Cortex of kidney (tissue), 1 donor: ENCODE measurements at places on chromosomes 1 and 21.

- no peak for DNase-seq
Observed at GRCh38 chr1:182301026-182301436, 90.6 kb downstream of the GLUL start.

DNA sequence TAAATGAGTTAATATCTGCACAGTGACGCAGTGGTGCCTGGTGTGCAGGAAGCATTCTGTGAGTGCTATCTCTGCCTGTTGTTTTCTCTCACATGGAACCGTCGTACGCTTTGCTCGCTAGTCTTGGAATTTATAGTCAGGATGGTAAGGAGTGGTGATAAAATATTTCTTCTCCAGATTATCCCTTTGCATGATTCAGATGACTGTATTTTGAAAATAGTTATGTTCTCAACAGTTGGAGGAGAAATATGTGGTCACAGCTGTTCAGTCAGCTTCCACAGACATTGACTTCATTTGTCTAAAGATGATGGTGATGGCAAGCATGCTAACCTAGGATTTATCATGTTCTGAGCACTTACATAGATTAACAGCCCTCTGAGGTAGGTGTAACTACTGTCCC, 41.3 kb upstream of the VAMP3 start:
- DNase-seq: no peak

- no peak for DNase-seq
Observed at GRCh38 chr21:44382536-44382935, 29.1 kb downstream of the TRPM2 start.

DNA sequence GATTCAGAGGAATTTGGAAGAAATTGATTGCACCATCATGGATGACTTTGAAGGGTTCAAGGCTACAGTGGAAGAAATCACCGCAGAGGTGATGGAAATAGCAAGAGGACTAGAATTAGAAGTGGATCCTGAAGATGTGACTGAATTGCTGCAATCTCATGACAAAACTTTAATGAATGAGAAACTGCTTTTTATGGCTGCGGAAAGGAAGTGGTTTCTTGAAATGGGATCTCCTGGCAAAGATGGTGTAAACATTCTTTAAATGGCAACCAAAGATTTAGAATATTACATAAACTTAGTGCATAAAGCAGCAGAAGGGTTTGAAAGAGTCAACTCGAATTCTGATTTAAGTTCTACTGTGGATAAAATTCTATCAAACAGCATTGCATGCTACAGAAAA, 698.6 kb downstream of the PLA2G4A start:
- no peak for DNase-seq

- no peak for DNase-seq
Observed at GRCh38 chr1:40107290-40107959, 10.4 kb upstream of the PPT1 start.

DNA sequence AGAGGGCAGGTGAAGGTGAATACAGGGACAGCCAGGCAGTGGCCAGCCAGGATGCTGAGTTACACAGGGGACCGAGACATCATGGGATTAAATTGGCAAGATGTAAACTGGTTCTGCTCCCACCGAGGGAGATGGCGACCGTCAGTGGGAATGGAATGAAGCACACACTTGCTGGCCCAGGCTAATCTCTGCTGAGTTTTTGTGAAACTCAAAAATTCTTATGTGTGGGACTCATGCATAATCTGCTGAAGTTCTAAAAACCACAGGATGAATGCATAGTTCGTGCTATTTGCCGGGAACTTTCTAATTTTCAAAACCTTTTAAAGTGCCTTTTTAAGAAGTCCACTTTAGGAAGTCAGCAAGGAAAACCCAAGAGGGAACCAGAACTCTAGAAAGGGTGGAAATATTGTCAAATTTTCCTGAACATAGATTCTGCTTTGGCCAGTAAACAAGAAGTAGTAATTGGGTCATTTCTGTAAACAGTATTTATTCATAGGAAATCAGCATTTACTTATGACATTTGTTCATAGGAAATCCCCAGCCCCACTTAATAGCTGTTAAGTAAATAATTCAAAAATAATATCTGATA, 85.4 kb upstream of the ROR1 start:
- DNase-seq: no peak

- no peak for DNase-seq
Observed at GRCh38 chr1:154334079-154335024, 9.0 kb downstream of the ATP8B2 start.

GRCh38 chr1:33031506-33031905, 5.2 kb downstream of the AK2 start:
- no peak for DNase-seq

DNA sequence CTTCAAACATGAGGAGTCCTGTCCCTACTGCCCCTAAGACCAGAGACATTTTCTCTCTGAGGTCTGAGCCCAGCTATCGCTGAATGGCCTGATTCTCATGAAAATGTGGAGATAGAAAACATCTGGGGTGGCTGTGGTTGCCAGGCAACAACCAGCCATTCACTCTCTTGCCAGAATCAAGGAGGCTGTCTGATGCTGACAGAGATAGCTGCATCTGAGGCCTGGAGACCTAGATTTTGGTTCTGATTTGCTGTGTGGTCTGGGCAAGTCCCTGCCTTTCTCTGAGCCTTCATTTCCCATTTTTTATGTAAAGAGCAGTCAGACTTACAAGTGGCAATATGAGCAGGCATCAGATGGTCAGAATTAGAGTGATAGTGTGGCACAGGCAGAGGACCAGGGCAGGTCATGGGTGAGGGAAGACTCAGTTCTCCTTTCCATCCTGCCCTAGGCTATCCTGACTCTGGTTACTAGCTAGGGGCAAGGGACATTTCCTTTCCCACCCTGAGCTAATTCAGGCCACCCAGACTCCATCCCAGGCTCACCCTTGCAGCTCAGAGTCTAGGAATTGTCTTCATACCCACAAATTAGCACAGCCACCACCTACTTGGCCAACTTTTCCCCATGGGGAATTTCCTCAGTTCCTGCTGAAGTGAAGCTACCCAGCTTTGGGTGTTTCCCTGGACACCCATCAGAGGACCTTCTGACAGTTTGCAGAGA, 20.0 kb upstream of the RNF19B start:
- no peak for DNase-seq

DNA sequence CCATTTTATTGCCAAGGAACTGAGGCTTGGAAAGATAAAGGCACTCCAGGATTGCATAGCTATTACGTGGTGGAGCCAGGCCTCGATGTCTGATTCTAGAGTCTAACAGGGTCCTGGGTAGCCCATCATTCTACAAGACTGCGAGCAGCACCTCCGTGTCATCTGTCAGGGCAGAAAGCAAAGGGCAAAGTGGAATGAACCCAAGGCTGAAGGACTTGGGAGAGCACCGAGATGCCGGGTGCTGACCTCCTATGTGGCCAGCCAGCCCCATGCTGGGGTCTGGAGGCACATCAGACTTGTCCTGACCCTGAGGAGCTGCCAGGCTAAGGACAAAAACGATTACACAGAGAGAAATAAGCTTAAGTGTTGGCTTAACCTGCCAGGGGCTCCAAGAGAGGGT, 62.3 kb downstream of the MRPL37 start:
- DNase-seq: no peak

DNA sequence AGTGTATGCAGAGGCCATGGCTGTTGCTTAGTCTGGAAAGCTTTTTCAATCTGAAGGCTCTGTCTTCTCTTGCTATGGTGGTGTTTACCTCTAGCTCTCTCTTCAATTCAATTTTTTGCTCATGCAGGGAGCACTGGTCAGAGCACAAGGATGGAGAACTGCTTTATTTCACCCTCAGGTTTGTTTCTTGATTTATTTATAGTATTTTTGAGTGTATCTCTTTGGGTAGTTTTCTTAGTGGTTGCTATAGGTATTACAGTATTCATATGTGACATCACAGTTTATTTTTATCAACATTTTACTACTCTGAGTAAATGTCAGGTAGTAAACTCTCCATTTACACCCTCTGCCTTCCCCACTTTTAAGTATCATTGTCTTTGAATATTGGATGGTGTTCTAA, 147.9 kb downstream of the RASAL2 start:
- DNase-seq: no peak

DNA sequence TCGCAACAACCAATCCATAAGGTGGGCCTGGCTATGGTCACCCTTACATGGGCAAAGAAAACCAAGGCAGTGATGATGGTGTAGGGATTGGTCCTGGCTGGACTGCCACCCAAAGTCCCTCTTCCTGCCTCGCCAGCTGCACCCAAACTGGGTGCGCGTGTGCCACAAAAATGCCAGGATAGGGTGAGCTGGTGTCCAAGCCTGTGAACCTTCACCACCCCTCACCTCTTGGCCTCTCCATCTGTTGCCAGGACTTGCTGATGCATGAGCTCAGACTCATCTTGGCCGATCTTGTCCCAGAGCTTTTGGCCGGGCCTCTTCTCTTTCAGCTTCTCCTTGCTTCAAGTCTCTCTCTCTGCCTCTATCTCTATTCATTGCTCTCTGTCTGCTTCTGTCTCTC, 41.8 kb downstream of the FOXD2 start:
- DNase-seq: no peak

GRCh38 chr1:41568204-41568603, 83.7 kb upstream of the EDN2 start:
- DNase-seq: no peak

- DNase-seq: no peak
Observed at GRCh38 chr1:51583532-51583931, 33.4 kb upstream of the OSBPL9 start.

DNA sequence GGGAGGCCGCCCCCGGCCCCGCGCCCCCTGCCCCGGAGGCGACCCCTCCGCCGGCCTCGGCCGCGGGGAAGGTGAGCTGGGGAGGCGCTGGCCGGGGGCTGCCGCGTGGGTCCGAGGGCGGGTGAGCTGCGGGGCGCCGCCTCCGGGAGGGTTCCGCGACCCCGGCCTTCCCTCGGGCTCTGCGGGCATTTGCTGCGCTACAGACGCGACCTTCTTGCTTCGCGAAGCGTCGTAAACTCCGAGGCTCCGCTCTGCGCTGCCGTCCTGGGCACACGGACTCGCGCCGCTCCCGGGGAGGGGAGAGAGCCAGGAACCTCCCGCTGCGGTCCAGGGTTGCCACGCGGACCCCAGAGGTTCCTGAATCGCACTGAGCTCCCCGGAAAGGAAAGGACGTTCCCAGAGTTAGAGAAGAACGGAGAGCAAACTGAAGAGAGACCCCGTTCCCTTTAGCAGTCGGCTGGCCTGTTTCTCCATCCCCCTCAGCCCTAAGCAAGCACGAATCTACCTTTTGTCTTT, 345 bp downstream of the SLX9 start:
- no peak for DNase-seq
